ENCODE measurements at places on chromosomes 2 and 18.

DNA sequence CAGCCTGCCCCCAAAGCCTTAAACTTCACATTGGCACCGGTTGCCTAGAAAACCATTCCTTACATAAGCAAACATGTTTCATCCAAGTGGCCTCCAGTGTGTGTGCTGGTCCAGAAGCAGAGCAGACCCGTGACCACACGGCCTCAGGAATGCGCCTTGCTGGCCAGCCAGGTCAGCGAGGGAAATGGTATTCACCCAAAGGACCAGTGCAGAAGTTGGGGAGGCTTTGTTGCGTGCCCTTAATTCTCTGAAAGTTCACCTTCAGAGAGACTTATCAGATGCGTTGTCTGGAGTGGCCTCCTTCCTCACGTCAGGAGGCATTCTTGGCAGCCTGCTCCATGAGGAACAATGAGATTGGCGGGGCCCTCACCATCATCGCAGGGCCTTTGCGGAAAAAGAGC lies 25.9 kb downstream of the NRP2 start:
- no peak for DNase-seq

- DNase-seq = no peak
Observed at GRCh38 chr2:134170700-134171099, 83.2 kb upstream of the MGAT5 start.

GRCh38 chr2:32553829-32554432 lies 73.9 kb upstream of the TTC27 start:
- no peak for DNase-seq

- no peak for DNase-seq
Observed at GRCh38 chr2:5685225-5685624, 7.0 kb upstream of the SOX11 start.

GRCh38 chr2:212940816-212941215 lies 210.6 kb downstream of the IKZF2 start:
- DNase-seq = no peak

GRCh38 chr2:147648471-147648870 lies 196.4 kb upstream of the ACVR2A start:
- DNase-seq = no peak

DNA sequence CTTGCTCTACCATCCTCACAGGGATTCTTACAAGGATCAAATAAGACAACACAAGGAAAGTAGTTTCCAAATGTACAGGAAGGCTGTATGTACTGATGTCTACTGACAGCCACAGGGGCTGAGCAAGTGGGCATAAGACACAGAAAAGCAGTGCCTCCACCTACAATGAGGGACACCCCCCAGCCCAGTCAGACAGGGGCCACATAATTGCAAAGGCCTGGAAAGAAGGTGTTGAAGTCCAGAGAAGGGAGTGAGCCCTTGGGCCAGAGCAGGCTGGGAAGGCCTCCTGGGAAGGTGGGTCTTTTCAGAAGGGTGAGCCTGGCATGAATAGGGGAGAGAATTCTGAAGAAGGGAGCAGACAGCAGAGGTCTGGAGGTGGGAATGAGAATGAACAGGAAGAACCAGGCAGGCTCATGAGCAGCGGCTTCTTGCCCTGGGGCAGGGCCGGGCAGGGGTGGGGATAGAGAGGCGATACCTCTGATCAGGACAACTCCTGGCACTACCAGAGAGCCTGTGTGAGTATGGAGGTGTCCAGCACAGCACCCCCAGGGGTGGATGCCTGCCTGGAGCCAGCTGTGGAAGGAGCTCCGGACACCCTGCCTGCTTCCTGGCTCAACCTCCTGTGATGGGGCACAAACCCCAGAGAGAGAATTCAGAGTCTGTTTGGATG lies 30.1 kb downstream of the HS1BP3 start:
- no peak for DNase-seq

GRCh38 chr2:32743480-32744236 lies 115.8 kb downstream of the TTC27 start:
- DNase-seq = no peak

DNA sequence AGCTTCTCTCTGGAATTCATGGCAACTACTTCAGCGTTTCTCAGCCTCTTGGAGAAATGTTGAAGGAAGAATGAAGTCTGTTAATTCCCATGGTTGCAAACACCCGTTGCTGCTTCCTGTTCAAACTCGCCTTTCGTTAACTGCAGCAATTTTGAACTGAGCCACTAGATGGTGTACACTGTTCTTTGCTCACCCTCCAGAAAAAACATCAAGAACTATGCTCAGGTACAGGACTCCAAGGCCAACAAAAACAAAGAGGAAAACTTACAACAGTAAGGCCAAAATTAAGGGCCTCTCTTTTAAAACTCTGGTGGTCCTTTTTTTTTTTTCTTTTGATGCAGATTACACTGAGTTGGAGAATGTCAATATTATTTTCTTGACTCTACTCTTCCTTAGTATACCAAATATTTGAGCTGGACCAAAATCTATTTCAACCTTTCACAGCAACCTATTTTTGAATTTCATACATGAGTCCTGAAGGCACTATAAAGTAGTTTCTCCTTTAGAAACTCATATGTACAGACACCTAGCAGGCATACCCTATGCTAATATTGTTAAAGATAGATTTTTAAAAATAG lies 58.2 kb downstream of the KLHL14 start:
- peak; percentile 3 for DNase-seq

GRCh38 chr2:25072606-25073005 lies 30.7 kb downstream of the EFR3B start:
- no peak for DNase-seq

- no peak for DNase-seq
Observed at GRCh38 chr2:14720319-14720718, 87.8 kb downstream of the LRATD1 start.

DNA sequence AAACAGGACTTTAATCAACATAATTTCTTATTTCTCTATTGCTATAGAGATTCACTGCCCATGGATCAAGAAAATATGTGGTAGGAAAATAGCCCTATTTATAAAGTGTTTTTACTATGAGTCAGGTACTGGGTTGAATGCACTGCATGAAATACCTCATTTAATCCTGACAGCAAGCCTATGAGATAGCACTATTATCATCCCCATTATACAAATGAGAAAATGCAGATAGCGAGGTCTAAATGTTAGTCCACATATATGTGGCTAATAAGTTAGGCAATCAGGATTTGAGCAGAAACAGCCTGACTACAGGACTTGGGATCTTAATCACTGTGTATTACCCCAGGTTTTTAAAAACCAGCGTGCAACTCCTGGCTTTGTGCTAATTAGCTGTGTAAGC lies 8.5 kb upstream of the LYPD1 start:
- no peak for DNase-seq

GRCh38 chr2:13522917-13523821 lies 806.4 kb downstream of the TRIB2 start:
- DNase-seq = peak; percentile 4

GRCh38 chr2:221792971-221793521 lies 220.9 kb upstream of the EPHA4 start:
- DNase-seq = no peak

DNA sequence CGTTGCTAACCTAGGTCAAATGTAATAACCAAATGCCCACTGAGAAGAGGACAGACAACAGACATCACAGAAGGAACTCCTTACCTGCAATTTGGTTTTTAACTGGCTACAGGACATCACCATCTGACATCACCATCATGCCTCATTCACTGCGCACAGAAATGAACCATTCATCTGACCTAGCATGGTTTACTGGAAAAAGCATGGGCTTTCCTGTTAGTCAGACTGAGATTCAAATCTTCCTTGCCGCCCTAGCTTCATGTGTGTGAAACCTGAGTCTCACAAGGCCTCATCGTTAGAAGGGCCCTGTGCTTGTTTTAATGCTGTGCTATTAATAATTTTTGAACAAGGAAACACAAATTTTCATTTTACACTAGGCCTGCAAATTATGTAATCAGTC lies 1.1 kb upstream of the HIBCH start:
- no peak for DNase-seq

GRCh38 chr18:56516789-56517188 lies 121.6 kb downstream of the TXNL1 start:
- DNase-seq = no peak

- DNase-seq = no peak
Observed at GRCh38 chr2:28036307-28036706, 145.8 kb downstream of the BABAM2 start.

DNA sequence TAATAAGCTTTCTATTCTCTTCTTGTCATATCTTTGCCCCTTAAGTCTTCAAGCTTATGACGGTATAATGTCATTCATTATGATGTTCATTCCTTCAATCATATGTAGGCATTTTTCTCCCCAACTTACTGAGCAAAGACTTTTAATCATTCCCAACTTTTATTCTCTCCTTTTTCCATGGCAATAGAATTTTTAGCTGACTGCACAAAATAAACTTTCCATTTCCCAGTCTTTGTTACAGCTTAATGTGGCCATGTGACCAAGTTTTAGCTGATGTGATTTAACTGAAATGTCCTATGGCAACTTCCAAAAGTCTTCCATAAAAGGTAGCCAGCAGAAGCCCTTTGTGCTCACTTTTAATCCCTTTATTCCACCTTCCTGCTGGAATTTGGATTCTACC lies 152.5 kb downstream of the ANKRD30B start:
- no peak for DNase-seq

- DNase-seq = no peak
Observed at GRCh38 chr2:208529796-208530195, 123.2 kb downstream of the PTH2R start.

DNA sequence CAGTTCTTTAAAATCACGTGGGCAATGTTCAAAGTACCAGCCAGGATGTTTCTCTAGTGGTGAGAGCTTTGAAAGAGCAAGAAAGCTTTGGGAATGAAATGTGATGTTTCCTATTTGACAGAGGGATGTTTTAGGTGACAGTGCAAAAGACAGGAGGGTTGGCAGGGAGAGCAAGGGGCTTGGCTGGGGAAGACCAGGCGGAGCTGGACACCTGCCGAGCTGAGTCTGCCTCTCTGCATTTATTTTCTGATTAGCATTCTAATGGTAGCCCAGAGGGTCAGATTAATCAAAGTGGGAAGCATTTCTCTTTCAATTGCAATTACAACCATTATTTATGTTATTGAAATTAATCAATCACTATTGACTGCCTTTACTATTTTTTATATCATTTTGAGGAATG lies 145.4 kb upstream of the RAB12 start:
- DNase-seq = no peak

- no peak for DNase-seq
Observed at GRCh38 chr2:128376241-128377041, 57.8 kb upstream of the HS6ST1 start.

DNA sequence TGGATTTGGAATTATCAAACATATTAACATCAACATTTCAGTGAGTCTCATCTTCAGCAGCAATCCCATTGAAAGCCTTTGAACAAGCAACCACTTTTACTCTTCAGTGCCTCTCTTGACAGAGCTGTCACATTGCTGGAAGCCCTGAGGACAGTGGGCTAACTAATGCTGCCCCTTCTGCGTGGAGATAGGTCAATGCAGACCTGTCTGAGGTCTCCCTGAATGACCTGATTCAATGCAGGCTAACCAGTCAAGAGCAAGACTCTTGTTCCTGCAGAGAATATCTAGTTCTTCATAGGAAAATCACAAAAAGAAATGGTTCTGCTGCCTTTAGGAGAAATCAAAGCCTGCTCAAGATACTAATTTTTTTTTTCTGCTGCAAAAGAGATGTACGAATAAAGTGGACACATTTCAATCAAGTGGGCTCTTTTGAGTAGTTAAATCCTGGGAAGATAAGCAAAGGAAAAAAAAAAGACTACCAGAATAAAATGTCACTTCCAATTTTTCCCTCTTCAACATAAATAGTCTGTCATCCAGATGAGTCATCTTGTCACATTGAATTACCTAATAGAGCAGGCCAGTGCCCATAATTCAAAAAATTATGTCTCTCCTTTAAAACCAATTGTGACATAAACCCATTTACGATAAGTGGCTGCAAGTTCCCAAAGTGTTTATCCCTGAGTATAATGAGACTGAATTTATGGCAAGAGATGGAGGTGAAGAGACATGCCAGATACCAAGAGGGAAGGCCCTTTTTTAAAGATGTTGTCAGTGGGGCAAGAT lies 1269.0 kb upstream of the DDX18 start:
- no peak for DNase-seq

DNA sequence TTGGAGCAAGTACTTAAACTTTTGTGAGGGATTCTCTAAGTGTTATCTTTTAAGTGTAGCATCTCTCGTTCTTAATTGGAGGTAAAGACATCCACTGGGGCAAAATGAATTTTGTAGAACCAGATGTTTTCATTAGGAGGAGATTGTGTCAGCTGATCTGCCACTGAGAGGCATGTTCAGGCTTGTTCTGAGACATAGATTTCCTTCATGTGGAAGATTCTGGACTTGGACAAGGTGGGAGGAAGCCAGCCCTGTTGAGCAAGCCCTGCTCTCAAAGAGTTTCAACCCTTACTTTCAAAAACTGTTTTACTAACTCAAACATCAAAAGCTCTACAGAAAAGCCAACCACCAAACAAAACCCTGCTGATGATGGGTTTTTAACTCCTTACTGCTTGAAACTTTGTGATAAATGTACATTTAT lies 6.5 kb downstream of the MAP4K4 start:
- DNase-seq = no peak

- DNase-seq = no peak
Observed at GRCh38 chr18:77470569-77471413, 221.1 kb downstream of the GALR1 start.

DNA sequence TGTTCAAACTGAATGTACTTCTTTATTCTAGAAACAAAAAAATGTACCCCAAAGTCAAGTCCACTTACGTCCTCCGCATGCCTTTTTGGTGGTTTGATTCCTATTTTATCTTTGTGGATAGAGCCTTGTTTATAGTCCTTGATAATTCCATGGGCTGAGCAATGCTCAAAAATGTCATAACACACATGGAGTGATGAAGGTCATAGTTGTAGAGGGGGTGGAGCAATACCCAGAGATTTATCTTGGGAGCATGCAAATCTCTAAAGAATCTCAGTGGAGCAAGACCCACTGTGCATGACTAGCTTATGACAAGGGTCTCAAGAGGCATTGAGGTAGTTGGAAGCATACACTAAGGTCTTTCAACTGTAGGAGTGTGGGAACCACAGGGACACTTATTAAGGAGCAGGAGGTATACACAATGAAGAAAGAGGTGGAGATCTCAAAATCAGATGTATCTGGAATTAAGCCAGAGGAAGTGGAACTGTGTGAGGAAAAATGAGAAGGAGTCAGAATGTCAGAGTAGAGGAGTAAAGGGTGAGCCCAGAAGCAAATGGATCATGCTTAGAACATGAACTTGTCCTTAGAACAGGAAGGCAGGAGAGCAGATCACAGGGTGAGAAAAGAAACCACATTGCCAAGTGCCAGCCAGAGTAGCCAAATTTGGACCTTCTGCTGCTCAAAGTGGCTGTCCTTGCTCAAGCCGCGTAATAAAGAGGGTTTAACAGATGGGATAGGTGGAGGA lies 68.1 kb upstream of the STK39 start:
- DNase-seq = no peak

Data from GM12892 (cell line).